ENCODE measurements at places on chromosomes 11 and 22.
A peak's percentile ranks its signal among the peaks of the same experiment; 100 is the strongest.

DNA sequence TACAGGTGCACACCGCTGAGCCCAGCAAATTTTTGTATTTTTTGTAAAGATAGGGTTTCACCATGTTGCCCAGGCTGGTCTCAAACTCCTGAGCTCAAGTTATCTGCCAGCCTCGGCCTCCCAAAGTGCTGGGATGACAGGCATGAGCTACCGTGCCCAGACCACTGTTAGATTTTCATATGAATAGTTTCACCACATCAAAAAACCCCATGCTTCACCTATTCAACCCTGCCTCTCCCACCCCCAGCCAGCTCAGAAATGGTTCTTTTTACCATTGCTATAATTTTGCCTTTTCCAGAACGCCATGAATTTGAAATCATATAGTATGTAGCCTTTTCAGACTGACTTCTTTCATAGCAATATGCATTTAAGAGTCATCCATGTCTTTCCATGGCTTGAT, 37.9 kb downstream of the CDPF1 start:
- no peak for DNase-seq

DNA sequence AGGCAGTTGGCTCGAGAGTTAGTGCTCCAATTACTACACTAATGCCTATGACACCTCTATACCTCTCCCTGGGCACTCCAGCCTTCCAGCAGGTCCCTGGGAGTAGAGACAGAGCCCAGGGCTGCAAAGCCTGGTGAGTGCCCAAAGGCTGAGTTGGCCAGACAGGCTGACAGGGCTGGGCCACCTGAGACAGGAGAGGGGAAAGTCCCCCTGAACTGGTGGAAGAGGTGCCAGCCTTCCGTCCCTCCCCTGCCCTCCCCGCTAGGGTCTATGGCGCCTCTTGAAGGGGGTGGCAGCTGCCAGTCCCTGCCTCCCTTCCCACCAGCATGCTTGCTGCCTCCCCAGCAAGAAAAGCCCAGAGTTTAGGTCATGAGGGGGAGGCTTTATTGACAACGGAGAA, 3.0 kb downstream of the KCNJ11 start:
- DNase-seq, result no peak

- no peak for DNase-seq
Observed at GRCh38 chr11:74896311-74896710, 52.6 kb downstream of the XRRA1 start.

- DNase-seq, result no peak
Observed at GRCh38 chr11:28505232-28505631, 397.0 kb downstream of the METTL15 start.

DNA sequence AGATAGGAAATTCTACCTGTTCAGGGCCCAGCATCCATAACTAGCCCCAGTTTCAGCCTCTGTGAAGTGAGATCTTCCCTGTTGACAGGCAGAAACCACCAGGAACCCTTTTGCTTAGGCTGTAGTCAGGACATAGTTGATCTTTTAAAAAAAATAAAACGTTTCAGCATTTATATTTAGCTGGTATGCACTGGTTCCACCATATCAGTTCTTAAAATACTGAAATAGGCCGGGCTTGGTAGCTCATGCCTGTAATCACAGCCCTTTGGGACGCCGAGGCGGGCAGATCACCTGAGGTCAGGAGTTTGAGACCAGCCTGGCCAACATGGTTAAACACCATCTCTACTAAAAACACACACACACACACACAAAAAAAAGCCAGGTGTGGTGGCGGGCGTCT, 35.3 kb downstream of the GALNT18 start:
- no peak for DNase-seq

DNA sequence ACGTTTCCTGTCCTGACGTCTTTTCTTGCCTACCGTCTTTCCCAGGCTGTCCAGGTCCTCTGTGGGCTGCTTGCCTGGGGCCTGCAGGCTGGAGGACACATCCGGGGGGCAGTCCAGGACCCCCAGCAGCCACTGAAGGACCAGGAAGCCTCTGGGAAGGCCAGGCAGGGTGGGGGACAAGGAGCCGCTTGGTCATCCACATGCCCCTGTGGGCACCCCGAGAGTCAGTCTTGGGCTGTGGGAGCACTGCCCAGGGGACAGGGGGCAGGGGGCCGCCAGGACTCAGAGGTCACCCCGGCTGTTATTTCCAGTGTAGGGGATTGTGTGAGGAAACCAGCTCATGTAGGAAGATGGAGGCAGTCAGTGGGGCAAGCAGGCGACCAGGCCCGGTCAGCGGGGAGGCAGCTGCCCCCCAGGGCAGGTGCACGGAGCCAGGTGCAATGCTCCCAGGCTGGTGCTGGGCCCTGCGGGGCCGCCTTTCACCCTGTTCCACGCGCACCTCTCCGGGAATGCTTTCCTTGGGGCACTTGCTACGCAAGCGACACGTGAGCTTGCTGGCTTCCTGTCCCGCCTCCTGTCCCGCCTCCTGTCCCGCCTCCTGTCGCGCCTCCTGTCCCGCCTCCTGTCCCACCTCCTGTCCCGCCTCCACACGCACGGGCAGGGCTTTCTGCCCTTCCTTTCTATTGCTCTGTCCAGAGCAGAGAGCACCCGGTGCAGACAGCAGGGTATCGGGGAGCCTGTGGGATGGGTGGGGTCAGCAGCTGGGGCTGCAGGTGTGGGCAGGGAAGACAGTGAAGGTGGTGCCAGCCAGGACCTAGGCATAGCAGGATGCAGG, 39.5 kb downstream of the MUC5B start:
- peak; percentile 90 for DNase-seq

Data from NT2/D1 (cell line).